ENCODE measurements at places on chromosomes 12 and 14.

DNA sequence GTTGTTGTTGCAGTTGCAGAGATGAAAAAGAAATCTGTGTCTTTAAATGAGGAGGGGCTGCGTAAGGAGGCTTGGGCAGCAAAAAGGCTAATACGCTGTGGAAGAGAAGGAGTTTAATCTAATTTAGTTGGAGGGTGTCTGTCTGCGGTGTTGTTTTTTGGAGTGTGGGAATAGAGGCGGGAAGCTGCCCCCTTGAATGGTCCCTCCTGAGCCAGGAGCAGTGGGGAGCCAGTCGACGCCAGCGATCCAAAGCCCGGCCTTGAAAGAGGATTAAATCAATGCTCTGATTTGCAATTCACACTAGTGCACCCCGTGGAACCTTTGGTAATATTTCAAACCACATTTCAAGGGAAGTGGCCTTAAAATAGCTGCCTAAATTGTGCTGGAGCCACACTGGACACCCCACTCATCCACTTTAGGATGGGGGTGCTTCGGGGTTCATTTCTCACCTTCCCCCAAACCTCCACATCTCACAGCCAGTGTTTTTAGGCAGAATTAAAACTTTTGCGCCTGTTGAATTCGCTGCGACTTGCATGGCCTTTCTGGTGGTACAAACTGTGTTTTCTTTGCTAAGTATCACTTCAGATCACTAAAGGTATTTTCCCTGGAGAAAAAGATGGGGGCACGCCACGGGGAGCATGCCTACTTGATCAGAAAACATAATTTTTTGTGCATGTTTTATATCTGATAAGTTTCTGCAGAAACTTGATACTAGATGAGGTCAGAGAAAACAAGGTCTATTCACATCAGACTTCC lies 4.1 kb upstream of the FZD10 start:
- DNase-seq: no peak

GRCh38 chr14:31252865-31253264 lies 45.3 kb upstream of the HECTD1 start:
- no peak for DNase-seq

- no peak for DNase-seq
Measured at GRCh38 chr12:68467514-68467913, 135.4 kb upstream of the MDM1 start.

DNA sequence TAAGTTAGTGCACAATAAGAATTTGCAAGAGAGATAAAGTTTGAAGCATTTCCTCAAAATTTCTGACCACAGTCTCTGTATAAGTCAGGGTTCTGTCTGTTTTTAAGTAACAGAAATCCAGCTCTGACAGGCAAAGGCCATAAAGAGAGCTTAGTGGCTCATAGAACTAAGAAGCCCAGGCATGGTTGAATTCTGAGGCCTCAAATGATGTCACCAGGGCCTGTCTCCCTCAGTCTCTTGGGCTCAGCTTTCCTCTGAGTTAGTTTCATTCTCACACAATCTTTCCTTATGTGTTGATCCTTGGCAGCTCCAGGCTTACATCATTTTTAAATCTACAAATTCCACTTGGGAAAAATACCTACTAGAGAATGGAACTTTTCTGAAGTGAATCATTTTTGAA lies 173.4 kb upstream of the ATP2B1 start:
- DNase-seq: no peak

GRCh38 chr12:108214486-108214885 lies 85.4 kb downstream of the WSCD2 start:
- DNase-seq: no peak

GRCh38 chr12:42631513-42631912 lies 42.0 kb upstream of the PRICKLE1 start:
- DNase-seq: no peak

DNA sequence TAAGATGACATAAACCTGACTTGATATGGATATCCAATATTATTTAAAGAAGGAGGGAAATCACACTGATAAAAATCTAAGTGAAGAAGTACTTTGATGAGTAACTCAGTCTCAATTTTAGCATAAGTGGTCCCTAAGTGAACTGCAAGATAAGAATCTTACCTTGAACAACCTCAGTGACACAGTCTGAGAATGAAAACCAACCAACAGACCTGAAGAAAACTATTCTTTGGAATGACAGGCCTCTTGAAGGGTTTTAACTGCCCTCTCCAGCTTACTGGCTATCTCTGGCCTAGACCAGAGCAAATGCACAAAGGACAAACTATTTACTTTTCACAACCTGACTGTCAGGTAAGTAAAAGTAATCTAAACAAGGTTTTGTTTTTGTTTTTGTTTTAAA lies 44.7 kb downstream of the CPM start:
- no peak for DNase-seq
